ENCODE measurements at places on chromosomes 1 and 21.

DNA sequence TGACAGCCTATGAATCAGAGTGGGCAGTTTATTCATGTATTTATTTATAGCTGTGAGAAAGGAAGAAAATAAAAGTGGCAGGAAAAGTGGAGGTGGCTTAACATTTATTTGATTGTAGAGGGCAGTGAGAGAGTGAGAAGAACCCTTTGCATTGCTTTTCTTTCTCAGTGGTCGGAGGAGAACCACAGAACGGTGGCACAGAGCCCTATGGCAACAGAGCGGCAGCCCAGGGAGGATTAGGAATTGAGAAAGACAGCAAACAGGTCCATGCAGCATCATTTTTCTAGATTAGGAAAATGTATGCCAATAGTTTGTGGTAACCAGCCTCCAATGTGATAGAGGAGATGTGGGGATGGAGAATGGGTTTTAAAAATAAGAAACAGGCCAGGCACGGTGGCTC, 53.1 kb downstream of the NMNAT2 start:
- no peak for DNase-seq

- no peak for DNase-seq
Measured at GRCh38 chr1:204834336-204834735, 36.3 kb upstream of the NFASC start.

DNA sequence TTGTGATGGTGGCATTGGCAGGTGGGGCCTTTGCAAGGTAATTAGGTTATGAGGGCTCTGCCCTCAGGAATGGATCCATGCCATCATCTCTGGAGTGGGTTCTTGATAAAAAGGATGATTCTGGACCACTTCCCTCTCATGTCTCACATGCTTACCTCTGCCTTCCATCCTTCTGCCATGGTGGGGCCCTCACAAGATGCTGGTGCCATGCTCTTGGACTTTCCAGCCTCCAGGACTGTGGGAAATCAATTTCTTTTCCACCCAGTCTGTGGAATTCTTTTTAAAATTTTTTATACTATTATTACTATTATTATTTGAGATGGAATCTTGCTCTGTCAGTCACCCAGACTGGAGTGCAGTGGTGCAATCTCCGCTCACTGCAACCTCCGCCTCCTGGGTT, 57.3 kb downstream of the ACBD3 start:
- DNase-seq: no peak

GRCh38 chr1:235473806-235474205, 30.4 kb downstream of the B3GALNT2 start:
- no peak for DNase-seq

DNA sequence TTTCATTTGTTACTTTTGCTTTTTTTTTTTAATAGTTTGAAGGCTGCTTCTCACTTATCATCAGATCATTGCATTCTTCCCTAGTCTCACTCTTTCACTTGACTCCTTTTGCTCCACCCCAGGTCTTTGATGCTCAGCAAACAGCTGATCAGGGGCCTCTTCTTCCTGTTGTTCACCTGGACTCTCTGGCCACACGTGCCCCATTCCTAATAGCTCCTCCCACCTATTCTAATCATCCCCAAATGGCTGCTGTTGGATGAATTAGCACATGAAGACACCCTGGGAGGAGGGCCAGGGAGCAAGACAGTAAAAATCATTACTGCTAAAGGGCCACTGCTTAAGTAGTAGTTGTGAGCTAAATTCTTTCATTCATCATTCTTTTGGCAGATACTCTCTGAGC, 119.5 kb downstream of the MAB21L3 start:
- DNase-seq: no peak

GRCh38 chr1:230231774-230232145, 164.7 kb downstream of the GALNT2 start:
- peak; percentile 20 for DNase-seq

DNA sequence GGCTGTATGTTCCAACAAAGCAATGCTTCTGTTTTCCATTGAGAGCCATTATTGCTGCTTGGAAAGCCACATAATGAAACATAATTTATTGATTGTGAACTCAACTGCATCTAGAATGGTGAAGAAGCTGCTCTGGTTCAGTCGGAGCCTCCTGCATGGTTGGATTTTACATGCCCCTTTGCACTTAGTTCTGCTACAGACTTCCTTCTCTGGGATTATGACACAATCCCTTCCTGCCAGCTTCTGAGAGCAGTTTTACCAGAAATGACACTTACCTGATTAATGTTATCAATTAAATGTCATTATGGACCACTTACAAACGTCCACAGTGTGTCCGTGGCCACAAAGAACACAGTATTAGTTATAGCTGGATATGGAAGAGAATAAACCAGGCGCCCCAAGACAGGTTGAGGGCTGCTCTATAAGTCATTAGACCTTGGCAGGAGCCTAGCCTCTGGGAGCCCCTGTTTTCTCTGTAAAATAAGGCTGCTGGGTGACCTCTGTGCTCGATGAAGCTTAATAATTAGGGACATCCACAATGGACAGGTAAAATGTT, 7.0 kb upstream of the CD58 start:
- no peak for DNase-seq

GRCh38 chr1:236091933-236092318, 27.0 kb upstream of the NID1 start:
- DNase-seq: no peak

Data from T-helper 2 cell treated with Interferon-gamma antibody and Interleukin-4, amounts not matched to agents 5 μg/mL and 100 μg/mL, for 36 hours (primary cell).